ENCODE measurements at places on chromosomes 13 and 19. TPM values are rescaled to one million over a fixed set of nuclear protein-coding genes. Genes with fewer than 3 reads are reported as not detected.

The TTC9B gene
- not detected for total RNA-seq

The ZNF69 gene
- total RNA-seq = 12.0 TPM

- H3K4me3 ChIP-seq = no peak overlapping the region
- DNase-seq = no peak
- no peaks in the 10 kb centered on the region for H3K4me1 ChIP-seq
These were observed 218.2 kb upstream of the SLC10A2 start for GRCh38 chr13:103284466-103284865.

- H3K4me1 ChIP-seq = no peaks in the 10 kb centered on the region
- no peak overlapping the region for H3K4me3 ChIP-seq
- H3K27ac ChIP-seq = no peak overlapping the region
- H3K36me3 ChIP-seq = no peaks in the 10 kb centered on the region
- DNase-seq = no peak
- peaks cover 3% of the 10 kb centered on the region for H3K27me3 ChIP-seq
These were observed 26.9 kb upstream of the KL start for GRCh38 chr13:32989290-32989667.

GRCh38 chr13:27853335-27853734, 61.1 kb downstream of the GSX1 start:
- no peak for DNase-seq
- no peak overlapping the region for H3K4me3 ChIP-seq
- H3K36me3 ChIP-seq = no peaks in the 10 kb centered on the region
- no peak overlapping the region for H3K27ac ChIP-seq
- no peaks in the 10 kb centered on the region for H3K4me1 ChIP-seq
- H3K27me3 ChIP-seq = peaks cover 6% of the 10 kb centered on the region

The ZNF835 gene
- total RNA-seq = not detected

The A1BG gene
- 4.5 TPM for total RNA-seq

The IGSF23 gene
- total RNA-seq = not detected

DNA sequence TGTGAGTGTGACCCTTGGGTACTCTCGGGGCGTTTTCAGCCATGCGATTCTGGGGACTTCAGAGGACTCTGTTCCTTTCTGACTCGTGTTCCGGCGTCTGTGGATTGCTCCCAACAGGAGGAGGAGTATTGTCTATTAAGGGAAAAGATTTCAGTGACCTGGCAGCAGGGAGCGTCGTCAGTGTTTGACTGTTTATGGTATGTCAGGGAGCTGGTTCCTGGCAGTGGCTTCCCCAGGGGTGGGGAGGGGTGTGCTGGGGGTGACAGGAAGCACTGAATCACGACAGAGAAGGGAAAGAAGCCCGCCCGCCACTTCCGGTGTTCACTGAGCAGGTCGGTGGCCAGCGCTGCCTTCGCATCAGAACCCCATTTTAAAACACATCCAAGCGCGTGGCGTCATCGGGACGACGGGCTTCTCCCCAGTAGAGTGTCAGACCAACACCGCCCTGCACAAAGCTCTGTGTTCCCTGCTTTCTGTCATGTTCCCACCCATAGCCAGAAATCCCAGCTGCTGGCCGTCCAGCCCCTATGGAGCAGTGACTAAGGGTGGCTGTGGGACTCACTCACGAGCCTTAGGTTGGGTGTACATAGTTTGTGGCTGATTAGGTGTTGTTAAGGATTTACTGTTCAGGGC, 33.8 kb downstream of the COL4A2 start:
- DNase-seq = peak; percentile 93
- no peaks in the 10 kb centered on the region for H3K27me3 ChIP-seq
- H3K4me3 ChIP-seq = no peak overlapping the region
- peaks cover 14% of the 10 kb centered on the region for H3K36me3 ChIP-seq

- no peak overlapping the region for H3K27ac ChIP-seq
- no peak for DNase-seq
- no peaks in the 10 kb centered on the region for H3K4me1 ChIP-seq
- H3K36me3 ChIP-seq = no peaks in the 10 kb centered on the region
- no peak overlapping the region for H3K4me3 ChIP-seq
- H3K27me3 ChIP-seq = no peaks in the 10 kb centered on the region
These were observed 13.8 kb downstream of the LILRB1 start for GRCh38 chr19:54644056-54644455.

GRCh38 chr13:84606616-84607015, 724.3 kb upstream of the SLITRK1 start:
- H3K36me3 ChIP-seq = no peaks in the 10 kb centered on the region
- H3K27ac ChIP-seq = no peak overlapping the region
- H3K4me1 ChIP-seq = no peaks in the 10 kb centered on the region
- DNase-seq = no peak
- no peak overlapping the region for H3K4me3 ChIP-seq

GRCh38 chr13:66574606-66575005, 655.5 kb downstream of the PCDH9 start:
- H3K4me1 ChIP-seq = no peaks in the 10 kb centered on the region
- no peaks in the 10 kb centered on the region for H3K36me3 ChIP-seq
- peak; percentile 48 for DNase-seq
- H3K27me3 ChIP-seq = no peaks in the 10 kb centered on the region
- no peak overlapping the region for H3K4me3 ChIP-seq
- no peak overlapping the region for H3K27ac ChIP-seq

DNA sequence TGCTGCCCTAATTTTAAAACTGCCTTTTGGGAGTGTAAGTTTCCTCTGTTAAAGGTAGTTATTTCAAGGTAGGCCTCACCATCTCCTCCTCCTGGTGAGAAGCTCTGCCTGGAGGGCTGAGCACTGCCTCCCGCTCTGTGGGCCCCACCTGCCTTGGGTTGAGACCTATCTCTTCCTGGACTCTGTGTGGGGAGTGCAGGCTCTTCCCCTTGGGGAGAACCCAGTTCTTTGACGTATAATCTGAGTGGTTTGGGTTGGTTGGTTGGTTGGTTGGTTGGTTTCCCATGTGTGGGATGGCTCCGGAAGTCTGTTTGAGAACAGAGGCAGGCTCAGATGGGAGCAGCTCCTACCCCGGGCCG, 39.1 kb downstream of the ACTN4 start:
- H3K4me1 ChIP-seq = peaks cover 36% of the 10 kb centered on the region
- no peak for DNase-seq
- H3K27me3 ChIP-seq = no peaks in the 10 kb centered on the region
- peaks cover 7% of the 10 kb centered on the region for H3K36me3 ChIP-seq
- H3K27ac ChIP-seq = peak overlapping the region; percentile 73

The ZSCAN1 gene
- total RNA-seq = not detected

DNA sequence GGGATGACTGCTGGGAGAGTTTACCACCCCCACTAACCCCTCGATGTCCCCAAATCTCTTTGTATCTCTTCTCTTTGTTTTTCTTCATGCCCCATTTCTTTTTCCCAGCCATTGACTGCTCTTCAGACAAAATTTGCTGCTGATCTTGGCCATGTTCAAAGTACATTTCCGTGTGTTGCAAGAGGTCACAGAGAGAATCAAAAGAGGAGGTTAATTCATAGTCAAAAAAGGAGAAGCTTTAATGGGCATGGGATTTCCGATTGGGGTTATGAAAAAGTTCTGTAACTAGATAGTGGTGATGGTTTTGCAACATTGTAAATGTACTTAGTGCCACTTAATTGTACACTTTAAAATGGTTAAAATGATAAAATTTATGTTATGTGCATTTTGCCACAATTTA, 121.1 kb downstream of the FLT1 start:
- DNase-seq = no peak
- H3K4me3 ChIP-seq = no peak overlapping the region
- no peaks in the 10 kb centered on the region for H3K36me3 ChIP-seq
- H3K27me3 ChIP-seq = no peaks in the 10 kb centered on the region
- H3K4me1 ChIP-seq = 0 out of 2 replicates have a peak, but pooled peaks cover 2% of the 10 kb centered on the region
- H3K27ac ChIP-seq = no peak overlapping the region

DNA sequence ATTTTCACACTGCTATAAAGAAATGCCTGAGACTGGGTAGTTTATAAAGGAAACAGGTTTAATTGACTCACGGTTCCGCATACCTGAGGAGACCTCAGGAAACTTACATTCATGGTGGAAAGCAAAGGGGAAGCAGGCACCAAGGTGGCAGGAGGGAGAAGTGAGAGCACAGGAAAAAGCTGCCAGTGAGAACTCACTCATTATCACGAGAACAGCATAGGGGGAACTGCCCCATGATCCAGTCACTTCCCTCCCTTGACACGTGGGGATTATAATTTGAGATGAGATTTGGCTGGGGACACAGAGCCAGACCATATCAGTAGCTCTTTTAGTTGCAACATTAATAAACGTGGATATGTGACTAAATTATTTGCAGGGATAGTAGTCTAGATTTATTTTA, 4.3 kb upstream of the KCTD4 start:
- DNase-seq = no peak
- H3K4me1 ChIP-seq = peaks cover 17% of the 10 kb centered on the region
- peak overlapping the region; percentile 23 for H3K27ac ChIP-seq
- no peaks in the 10 kb centered on the region for H3K27me3 ChIP-seq
- peaks cover 6% of the 10 kb centered on the region for H3K36me3 ChIP-seq

DNA sequence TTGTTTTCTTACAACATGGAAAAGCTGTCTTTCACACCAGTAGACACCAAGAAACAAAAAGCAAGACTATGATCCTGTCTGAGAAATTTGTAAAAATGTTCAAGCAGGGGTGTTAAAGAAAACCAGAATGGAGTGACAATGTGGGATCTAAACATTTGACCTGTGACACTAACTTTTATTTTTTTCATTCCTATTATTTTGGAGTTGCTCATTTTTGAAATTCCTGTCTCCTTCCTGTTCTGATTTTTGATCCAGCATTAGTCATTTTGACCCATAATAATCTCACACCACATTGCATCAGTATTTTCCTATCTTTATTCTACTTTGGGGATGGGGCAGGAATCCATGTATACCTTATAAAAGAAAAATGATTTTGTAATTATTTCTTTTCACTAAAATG, 164.2 kb downstream of the DLEU7 start:
- no peaks in the 10 kb centered on the region for H3K4me1 ChIP-seq
- peaks cover 26% of the 10 kb centered on the region for H3K27me3 ChIP-seq
- no peak overlapping the region for H3K27ac ChIP-seq
- H3K4me3 ChIP-seq = no peak overlapping the region
- no peak for DNase-seq

GRCh38 chr13:67061750-67062149, 168.4 kb downstream of the PCDH9 start:
- H3K4me1 ChIP-seq = peaks cover 3% of the 10 kb centered on the region
- DNase-seq = peak; percentile 20
- no peak overlapping the region for H3K4me3 ChIP-seq
- no peak overlapping the region for H3K27ac ChIP-seq
- no peaks in the 10 kb centered on the region for H3K36me3 ChIP-seq
- no peaks in the 10 kb centered on the region for H3K27me3 ChIP-seq

DNA sequence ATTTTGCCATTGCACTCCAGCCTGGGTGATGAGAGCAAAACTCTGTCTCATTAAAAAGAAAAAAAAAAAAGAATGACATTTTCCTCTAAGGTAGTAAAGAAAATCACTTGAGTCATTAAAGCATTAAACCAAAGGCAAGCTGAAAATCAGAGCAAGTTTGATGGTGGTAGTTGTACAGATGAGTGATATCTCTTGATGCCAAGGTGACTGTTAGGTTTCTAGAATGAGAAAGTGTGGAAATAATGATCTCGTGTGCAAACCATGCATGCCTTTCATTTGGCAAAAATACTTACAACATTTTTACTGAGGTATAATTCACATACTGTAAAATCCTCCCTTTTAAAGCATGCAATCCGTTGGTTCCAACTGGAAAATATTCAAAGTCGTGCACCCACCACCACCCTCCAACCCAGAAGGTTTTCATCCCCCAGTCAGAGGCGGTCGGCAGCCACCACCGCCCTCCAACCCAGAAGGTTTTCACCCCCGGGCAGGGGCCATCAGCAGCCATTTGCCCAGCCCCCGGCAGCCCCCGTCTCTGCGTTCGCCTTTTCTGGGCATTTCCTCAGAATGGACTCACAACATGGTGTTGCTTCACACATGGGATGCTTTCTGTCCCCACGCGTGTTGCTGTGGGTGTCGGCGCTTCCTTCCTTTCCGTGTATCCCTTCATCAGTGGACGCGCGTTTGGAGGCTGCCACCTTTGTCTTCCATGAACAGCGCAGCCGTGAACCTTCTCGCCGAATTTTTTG, 90.2 kb downstream of the ATP11A start:
- H3K36me3 ChIP-seq = no peaks in the 10 kb centered on the region
- no peaks in the 10 kb centered on the region for H3K27me3 ChIP-seq
- H3K27ac ChIP-seq = no peak overlapping the region
- peak; percentile 52 for DNase-seq

GRCh38 chr13:44489751-44490150, 86.4 kb downstream of the TSC22D1 start:
- H3K4me3 ChIP-seq = no peak overlapping the region
- H3K4me1 ChIP-seq = no peaks in the 10 kb centered on the region
- DNase-seq = no peak
- H3K27me3 ChIP-seq = no peaks in the 10 kb centered on the region

DNA sequence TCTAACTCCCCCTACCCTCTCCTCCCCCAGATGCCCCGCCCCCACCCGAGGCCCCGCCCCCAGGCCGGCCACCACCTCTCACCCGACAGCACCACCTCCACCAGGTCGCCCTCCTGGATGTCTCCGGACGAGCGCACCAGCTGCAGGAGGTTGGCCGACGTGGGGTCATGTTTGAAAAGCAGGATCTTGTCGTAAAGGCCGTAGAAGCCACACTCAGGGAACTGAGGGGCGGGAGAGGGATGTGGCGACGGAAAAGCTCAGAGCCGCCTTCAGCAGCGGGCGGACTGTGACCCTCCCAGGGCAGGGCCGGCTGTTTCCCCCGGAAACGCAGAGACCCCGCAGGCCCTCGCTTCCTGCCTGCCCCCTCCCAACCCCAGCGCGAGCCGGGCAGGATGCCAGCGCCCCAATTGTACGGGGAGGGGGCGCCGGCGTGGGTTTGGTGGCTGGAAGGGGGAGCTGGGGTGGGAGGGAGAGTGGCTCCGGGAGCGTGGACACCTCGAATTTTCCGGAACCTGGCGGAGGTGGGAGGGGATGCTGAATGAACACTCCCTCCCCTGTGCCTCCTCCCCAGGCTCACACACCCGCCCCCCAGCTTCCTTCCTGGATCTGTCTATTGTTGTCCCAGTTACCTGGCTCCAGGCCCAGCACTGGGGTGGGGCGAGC, 3.0 kb downstream of the PRKD2 start:
- H3K4me3 ChIP-seq = peak overlapping the region; percentile 42
- H3K36me3 ChIP-seq = peaks cover 8% of the 10 kb centered on the region
- peak overlapping the region; percentile 45 for H3K27ac ChIP-seq
- H3K4me1 ChIP-seq = peaks cover 7% of the 10 kb centered on the region
- peak; percentile 63 for DNase-seq

The PCDH9 gene
- total RNA-seq = 10.2 TPM

DNA sequence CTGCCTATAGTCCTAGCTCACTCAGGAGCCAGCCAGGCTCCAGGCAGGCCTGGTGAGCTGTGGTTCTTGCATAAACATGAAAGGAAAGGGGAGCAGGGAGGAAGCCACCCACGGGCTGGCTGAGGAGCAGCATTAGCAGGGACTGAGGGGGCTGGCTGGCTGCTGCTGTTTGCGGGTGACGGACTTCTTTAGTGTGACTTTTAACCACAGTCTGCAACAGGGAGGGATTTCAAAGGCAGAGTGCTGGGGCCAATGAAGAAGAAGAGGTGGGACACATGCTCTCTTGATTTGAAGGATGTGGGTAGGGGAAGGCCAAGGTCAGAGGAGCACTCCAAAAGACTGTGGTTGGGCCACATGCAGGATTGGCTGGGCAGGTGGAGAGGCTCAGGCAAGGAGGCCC, 223.0 kb downstream of the DNAJC15 start:
- H3K4me3 ChIP-seq = no peak overlapping the region
- peaks cover 15% of the 10 kb centered on the region for H3K4me1 ChIP-seq
- no peaks in the 10 kb centered on the region for H3K27me3 ChIP-seq
- peak; percentile 34 for DNase-seq
- H3K36me3 ChIP-seq = no peaks in the 10 kb centered on the region
